ENCODE measurements at places on chromosomes 16 and 17.

DNA sequence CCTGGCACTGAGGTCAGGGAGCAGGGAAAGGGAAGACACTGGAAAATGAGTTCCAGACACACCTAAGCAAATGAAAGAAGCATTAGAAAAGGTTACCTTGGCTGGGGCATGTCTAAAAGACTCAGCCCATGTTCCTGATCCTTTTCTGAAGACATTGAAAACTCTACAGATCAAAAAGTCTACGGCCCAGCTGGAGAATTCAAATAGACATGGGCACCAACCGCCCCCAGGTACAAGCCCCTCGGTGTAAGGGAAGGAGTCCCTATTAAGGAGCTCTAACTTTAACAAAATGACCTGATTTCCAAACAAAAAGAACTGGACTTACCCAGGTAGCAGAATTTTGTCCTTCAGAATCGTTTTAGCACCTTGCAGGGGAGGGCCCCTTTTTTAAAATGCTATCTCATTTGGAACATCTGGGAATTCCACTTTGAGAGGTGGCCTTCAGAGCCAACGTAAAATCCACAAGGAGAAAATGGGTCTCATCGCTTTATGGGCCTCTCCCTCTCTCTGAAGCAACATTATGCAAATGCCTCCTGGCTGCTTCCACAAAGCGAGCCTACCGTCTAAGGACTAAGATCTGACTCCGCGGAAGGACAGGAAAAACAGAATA lies 43.6 kb upstream of the RBFOX3 start:
- DNase-seq, result no peak

DNA sequence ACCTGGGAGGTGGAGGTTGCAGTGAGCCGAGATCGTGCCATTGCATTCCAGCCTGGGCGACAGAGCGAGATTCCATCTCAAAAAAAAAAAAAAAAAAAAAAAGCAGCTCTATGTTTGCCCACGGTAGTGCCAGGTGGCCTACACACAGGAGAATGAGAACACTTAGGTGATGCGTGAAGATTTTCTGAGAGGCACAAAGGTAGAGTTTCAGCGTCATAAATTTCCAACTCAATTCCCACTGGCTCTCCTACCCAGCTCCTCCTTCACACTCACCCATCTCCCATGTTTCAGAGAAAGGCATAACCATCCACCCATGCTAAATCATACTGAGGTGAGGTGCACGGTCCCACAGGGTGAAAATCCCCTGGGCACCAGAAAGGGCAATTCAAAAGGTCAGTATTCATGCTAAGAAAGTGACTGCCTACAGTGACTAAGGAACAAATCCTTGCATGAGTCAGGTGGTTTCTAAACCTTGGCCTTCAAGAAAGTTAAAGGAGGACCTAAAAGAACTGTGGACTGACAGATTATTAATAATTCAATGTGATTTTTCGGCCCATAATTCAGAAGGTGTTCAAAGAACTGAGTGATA lies 4.8 kb downstream of the DCAKD start:
- DNase-seq, result no peak

- DNase-seq, result no peak
These were observed 86.2 kb upstream of the SIAH1 start for GRCh38 chr16:48471435-48471834.

GRCh38 chr16:68128577-68129305 lies 43.6 kb downstream of the NFATC3 start:
- no peak for DNase-seq

DNA sequence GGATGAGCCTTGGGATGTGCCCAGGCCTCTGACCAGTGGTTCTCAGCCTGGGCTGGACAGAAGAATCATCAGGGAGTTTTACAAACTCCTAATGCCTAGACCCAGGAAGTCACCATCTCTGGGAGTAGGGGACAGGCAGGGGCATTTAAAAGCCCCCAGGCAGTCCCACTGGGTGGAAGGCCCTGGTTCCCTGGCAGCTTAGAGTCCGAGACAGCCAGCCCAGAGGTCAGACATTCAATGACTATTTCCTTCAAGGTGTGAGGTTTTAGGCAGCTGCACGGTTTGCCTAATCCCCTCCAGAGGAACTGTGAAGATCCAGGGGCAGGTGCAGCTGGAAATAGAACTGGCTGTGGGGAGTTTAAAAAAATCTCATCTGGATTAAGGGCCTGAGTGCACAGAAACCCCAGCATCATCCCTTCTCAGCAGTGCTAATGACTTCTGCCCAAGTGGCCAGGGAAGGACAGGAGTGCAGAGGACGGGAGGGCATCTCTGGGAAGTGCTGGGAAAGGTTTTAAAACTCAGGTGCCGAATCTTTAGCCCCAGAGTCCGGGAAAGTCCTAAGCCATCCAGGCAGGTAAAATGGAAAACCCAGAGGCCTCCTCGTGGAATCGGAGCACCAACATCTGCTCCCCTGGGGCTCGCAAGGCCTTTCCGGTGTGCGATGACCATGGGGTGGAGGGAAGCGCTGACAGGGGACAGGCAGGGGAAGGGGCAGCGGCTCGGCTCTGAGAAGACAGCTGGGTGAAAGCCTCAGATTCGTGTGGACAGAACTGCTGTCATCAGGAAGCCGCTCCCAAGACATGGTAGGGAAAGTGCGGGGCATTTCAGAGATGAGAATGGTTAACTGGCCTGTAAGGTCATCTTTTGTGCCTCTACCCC lies 1.5 kb upstream of the LGALS3BP start:
- no peak for DNase-seq

GRCh38 chr16:84047626-84048025 lies 5.0 kb upstream of the SLC38A8 start:
- no peak for DNase-seq

GRCh38 chr17:28170771-28171170 lies 128.3 kb downstream of the NLK start:
- no peak for DNase-seq

DNA sequence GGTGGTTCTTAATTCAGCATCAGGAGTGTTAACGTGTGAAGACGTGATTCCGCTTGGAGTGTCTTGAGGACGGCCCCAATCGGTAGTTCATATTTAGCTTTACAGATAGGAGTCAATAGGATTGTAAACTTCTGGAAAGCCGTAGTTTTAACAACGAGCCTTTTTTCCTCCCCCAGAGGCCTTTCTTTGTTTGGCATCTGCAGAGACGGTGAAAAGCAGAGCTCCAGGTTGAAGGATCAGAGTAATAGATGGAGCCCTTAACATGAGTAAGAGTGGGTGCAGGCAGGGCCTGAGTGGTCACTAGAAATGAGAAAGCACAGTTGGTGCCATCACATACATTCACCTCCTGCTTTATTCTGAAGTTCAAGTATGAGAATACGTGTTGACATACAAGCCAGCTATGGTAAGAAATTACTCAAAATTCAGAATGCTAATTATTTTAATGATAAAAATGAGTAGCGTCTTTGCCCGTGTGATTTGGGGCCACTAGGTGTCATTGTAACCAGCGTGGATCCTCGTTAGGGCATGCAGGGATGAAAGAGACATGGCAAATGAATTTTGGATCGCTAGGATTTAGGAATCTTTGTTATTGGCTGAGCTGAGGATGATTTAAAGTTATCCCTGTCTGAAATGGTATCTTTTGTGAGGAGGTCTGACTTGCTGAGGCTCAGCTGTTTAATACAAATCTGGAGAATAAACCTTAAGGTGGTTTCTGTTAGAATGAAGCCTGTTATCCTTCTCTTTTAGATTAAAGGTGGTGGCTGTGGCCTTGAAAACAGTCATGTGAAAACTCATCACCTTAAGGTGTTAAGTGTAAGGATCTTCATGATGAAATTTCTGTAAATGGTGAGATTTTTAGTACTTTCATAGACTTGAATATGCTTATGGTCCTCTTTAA lies 18.6 kb downstream of the PRCD start:
- no peak for DNase-seq

DNA sequence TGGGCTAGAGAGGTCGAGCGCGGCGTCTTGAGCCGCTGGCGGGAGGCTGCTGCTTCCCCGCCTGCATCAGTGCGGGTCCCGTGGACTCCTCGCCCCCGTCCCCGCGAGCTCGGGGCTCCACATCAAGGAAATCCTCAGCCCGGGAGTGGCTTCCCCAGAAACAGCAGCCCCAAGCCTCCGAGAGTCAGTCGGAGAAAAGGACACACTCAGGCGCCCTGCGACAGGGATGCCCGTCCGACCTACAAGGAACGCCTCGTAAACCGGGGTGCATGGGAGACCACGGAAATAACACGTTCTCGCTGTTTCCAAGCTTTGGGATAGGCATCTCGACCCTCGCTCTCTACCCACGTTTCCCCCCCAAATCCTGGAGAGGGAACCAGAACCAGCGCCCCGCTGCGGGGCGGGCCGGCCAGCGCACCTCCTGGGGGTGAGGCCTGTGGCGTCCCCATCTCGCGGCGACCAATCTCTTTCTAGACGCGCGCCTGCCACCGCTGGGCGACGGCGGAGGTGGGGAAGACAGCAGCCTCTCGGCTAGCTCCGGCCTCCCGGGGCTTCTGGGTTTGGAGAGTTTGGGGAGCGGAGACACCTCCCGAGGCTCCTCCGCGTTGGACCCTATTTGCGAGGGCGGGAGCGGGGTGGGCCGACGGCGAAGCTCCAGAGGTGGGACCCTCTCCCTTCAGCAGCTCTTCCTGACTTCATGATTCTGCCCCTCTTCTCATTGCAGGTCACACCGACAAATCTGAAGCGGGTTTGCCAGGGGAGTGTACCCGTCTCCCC lies 759 bp upstream of the TP53I13 start:
- DNase-seq, result no peak

GRCh38 chr17:72734613-72735012 lies 357.9 kb downstream of the SLC39A11 start:
- no peak for DNase-seq

GRCh38 chr17:67312265-67312664 lies 54.1 kb downstream of the PSMD12 start:
- no peak for DNase-seq

- no peak for DNase-seq
These were observed 7.6 kb downstream of the NUP93 start for GRCh38 chr16:56737539-56737938.

GRCh38 chr16:11078812-11079459 lies 134.6 kb downstream of the CLEC16A start:
- no peak for DNase-seq

GRCh38 chr17:34230342-34230741 lies 24.7 kb upstream of the CCL2 start:
- DNase-seq, result no peak

DNA sequence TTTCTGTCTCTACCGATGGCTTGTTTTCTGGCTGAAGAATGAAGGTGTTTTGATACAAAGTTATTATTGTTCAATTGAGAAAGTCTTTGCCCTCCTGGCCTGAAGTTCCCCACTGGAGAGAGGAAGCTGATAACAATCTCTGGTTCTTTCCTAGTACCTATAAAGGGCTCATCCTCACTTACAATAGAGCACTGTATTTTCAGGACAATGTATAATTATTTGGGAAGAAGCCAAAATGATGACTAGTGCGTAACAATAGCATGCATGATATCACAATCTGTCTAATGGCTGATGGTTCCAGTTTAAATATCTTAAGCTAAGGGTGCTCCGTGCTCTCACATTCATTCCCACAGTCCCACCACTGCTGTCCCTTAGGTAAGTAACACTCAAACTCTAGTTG lies 230.7 kb downstream of the IRX3 start:
- no peak for DNase-seq

- no peak for DNase-seq
These were observed 2.7 kb downstream of the MPRIP start for GRCh38 chr17:17044846-17045561.

- no peak for DNase-seq
These were observed 15.9 kb upstream of the ICAM2 start for GRCh38 chr17:64036198-64036922.

GRCh38 chr17:78969865-78970264 lies 9.9 kb downstream of the LGALS3BP start:
- DNase-seq, result no peak

DNA sequence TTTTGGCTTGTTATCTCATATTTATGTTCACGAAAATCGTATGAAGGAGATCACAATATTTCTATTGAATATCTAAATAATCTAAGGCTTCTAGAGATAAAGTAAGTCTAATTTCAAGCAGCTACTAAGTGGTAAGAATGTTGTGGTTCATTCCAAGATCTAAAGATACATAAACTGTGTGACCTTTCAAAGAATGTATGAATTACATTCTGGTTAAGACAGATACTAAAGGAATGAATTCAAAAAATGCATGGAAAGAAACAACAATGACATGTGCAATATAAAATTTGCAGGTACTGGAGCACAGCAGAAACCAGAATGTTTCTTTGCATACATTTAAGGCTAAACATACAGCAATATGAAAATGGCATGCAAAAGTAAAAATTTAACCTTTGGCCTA lies 1214.6 kb downstream of the CDH8 start:
- no peak for DNase-seq

- DNase-seq, result no peak
These were observed 5.3 kb upstream of the RPRML start for GRCh38 chr17:46984341-46984740.

DNA sequence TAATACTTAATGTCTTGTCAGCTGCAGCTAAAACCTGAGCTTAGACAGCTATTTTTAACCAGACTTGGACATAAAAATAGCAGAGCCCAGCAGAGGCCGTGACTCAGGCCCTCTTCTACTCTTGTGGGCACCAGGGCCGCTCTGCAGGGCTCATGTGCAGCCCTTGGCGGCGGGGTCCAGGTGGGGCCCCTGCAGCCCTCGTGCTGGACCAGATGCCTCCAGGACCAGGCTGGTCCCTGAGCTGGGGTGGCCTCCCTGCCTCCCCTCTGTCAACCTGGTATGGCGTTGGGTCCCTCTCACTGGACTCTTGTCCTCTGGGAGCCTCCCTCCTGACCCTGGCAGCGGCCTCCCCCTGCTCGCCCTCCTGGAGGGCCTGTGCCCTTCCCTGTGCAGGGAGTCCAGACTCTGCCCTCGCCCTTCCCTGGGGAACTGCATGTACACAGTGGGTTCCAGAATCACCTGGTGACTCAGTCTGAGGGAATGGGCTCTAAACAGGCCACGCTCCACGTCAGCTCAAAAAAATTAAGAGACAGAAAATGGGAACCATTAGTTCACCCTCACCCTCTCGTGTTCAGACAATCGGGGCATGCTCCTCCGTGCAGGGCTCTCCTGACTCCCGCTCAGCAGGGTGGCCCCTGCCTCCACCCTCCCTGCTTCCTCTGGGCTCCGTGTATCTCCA lies 9.7 kb downstream of the CDK5R1 start:
- DNase-seq, result no peak

- no peak for DNase-seq
These were observed 81.7 kb downstream of the CYB561 start for GRCh38 chr17:63364387-63364786.

GRCh38 chr17:50218071-50218759 lies 16.8 kb upstream of the COL1A1 start:
- DNase-seq, result no peak
